ENCODE measurements at places on chromosomes 6 and 20. TPM values are rescaled to one million over a fixed set of nuclear protein-coding genes. Genes with fewer than 3 reads are reported as not detected.
A peak's percentile ranks its signal among the peaks of the same experiment; 100 is the strongest.

DNA sequence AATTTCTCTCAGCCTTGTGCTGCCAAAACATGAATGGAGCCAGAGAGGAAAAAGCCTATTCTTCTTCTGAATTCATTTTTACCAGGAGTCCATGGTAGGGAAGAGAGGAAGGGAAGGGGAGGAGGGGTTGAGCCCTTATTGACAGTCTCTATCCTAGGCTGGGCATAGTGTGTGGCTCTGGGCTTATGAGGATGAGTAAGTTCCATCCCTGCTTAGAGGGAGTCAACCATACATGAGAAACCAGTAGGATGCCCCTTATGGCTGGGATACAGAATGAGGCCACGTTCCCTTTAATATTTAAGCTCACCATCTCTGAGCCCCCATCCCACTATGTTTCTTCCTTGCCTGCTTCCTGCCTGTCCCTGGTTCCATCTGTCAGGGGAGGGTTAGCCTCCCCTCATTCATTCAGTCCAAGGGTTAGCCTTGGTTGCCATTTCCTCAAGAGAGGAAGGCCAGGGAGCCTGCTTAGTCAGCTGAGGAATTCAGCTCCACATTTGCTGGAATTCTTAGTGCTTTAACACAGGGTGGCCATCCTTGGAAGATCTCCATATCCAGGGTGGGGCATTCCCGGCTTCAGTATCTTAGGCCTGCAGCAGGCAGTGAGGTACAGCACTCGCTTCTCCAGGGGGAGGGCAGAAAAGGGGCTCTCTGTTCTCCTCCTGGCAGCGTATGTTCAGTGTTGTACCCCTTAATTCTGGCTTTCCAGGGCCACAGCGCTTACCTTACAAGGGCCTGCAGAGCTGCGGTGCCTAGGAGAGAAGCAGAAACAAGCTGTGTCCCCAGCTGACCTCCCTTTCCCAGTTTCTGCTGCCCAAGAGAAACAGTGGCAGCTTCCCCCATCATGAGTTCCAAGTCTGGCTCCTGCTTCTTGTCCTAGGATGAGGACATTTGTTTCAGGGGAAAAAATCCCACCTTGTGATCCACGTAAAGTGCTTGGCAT is 12.5 kb downstream of the SIRT5 start:
- DNase-seq: no peak
- no peaks in the 10 kb centered on the region for H3K4me1 ChIP-seq
- no peak overlapping the region for H3K27ac ChIP-seq
- H3K4me3 ChIP-seq: no peak overlapping the region
- H3K36me3 ChIP-seq: peaks cover 26% of the 10 kb centered on the region
- H3K27me3 ChIP-seq: no peaks in the 10 kb centered on the region

GRCh38 chr20:36491901-36492617 is 49.3 kb upstream of the MYL9 start:
- peak overlapping the region; percentile 24 for H3K4me3 ChIP-seq
- peaks cover 6% of the 10 kb centered on the region for H3K36me3 ChIP-seq
- peak overlapping the region; percentile 69 for H3K27ac ChIP-seq

DNA sequence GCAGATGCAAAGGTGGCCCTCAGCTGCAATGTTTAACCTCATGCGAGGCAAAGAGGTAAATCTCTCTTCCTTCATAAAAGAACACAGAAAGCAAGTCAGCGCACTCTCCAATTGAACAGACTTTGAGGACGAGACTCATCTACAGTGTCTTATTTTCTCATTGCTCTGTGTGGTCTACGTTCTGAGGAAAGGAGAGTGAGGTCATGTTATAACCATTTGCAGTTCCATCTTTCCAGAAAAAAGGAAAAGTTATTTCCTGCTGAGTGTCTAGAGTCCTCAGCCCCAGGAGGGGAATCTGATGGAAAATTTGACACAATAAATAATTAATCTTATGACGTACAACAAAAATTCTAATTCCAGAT is 35.6 kb upstream of the THBS2 start:
- H3K27me3 ChIP-seq: no peaks in the 10 kb centered on the region
- no peak for DNase-seq
- no peaks in the 10 kb centered on the region for H3K4me1 ChIP-seq
- H3K36me3 ChIP-seq: no peaks in the 10 kb centered on the region

GRCh38 chr20:1968964-1969363 is 24.9 kb downstream of the PDYN start:
- peaks cover 9% of the 10 kb centered on the region for H3K4me1 ChIP-seq
- H3K27ac ChIP-seq: no peak overlapping the region
- H3K36me3 ChIP-seq: no peaks in the 10 kb centered on the region
- H3K4me3 ChIP-seq: no peak overlapping the region

DNA sequence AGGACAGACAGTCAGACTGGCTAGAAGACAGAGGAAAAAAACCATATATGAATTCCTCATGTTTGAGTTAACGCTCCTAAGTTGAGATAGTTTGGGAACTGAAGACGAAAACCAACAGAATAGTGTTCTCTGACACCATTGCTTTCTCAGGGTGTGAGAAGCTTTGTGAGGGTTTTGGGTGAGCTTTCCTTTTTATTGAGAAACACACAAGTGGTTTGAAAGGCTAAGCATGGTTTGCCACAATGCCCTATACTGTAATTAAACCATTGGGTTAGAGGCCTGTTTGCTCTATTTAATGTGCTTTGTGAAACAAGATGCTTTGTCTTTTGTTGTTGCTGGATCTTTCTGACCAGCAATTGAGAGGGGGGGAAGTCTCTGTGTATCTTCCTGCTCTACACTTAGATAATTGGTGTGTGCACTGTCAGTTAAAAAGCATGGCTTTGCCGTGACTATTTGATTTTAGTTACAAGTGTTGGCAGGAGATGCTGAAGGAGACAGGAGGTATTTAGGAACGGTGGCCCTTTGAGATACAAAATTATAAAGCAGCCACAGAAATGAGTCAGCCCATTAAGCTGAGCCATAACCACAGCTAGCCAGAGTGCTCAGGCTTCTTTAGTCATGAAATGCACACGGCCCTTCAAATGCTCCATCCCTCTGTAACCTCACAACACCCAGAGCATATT is 273.0 kb upstream of the PREP start:
- H3K36me3 ChIP-seq: peaks cover 2% of the 10 kb centered on the region
- H3K27ac ChIP-seq: no peak overlapping the region
- H3K4me1 ChIP-seq: peaks cover 2% of the 10 kb centered on the region

DNA sequence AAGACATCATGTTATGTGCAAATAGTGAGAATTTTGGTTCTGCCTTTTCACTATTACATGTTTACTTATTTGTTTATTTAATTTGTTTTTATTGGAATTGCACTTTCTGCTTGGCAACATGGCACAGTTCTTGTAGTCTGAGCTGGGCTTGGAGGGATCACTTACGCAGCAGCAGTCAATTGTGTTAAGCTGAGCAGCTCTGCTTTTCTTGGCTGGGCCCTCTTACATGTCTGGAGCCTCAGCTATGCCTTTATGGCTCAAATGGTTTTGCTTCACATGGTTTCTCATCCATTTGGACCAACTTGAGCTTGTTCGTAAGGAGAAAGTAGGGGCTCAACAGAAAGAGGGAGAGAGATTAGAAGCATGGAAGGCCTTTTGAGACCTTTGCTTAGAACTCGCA is 327.5 kb upstream of the EPHA7 start:
- DNase-seq: no peak
- H3K27me3 ChIP-seq: no peaks in the 10 kb centered on the region
- no peak overlapping the region for H3K4me3 ChIP-seq
- H3K4me1 ChIP-seq: no peaks in the 10 kb centered on the region
- H3K36me3 ChIP-seq: no peaks in the 10 kb centered on the region
- no peak overlapping the region for H3K27ac ChIP-seq

- H3K36me3 ChIP-seq: no peaks in the 10 kb centered on the region
- no peak overlapping the region for H3K4me3 ChIP-seq
Measured at GRCh38 chr6:15073344-15073789, 172.5 kb upstream of the JARID2 start.

- H3K4me3 ChIP-seq: no peak overlapping the region
- H3K27me3 ChIP-seq: no peaks in the 10 kb centered on the region
- H3K27ac ChIP-seq: no peak overlapping the region
- H3K36me3 ChIP-seq: peaks cover 14% of the 10 kb centered on the region
Measured at GRCh38 chr6:26003102-26003694, 40.6 kb downstream of the TRIM38 start.

DNA sequence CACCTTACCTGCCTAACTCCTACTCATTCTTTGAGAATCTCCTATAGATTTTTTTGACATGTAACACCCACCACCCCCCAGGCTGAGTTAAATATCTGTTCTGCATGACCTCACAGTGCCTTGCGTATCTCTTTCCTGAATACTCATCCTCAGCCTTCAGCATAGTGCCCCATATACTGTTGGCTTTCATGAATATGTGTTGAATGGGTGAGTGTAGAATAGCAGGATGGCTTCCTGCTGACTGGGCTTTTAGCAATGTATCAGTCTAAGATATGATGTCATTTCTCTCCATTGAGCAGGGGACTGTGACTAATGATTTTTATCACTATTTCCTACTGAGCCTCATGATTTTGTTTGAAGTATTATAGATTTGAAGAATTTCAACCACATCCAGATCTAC is 361.6 kb upstream of the MARCKS start:
- H3K27ac ChIP-seq: no peak overlapping the region
- H3K36me3 ChIP-seq: no peaks in the 10 kb centered on the region
- no peaks in the 10 kb centered on the region for H3K4me1 ChIP-seq
- no peak for DNase-seq
- no peak overlapping the region for H3K4me3 ChIP-seq

The SFTA2 gene
- total RNA-seq: not detected

The PRND gene
- total RNA-seq: not detected

The TAGAP gene
- total RNA-seq: 183 TPM
